ENCODE measurements at places on chromosomes 7 and 10.

DNA sequence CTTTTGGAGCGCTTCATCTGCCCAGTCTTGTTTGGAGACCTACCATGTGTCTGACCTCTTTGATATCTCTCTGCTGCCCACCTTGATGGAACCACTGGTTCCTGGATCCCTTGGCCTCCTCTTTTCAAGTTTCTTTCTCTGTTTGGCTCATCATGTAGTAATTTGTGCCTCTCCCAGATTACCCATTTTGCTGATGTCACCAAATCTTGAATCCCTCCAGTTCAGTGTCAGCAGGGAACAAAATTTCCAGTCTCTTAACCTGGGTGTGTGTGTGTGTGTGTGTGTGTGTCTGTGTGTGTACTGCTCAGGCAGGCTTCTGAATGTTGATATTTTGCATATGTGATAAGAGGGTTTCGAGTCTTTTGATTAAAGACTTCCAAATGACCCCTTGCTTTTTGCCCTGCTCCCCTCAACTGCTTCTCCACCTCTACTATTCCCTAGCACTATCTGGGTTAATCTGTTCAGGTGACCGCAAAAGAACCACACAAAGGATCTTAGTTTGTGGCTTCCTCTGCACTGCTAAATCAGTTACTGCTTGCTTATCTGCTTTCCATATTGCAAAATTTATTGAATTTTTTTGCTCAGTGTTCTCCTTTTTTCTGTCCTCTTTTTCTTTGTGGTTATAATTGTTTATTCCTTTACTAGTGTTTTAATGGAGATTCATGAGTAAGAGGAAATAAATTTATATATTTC is 25.7 kb downstream of the MYO3A start:
- no peak for DNase-seq

- no peak for DNase-seq
These were observed 122.8 kb upstream of the ZNF92 start for GRCh38 chr7:65250697-65251395.

DNA sequence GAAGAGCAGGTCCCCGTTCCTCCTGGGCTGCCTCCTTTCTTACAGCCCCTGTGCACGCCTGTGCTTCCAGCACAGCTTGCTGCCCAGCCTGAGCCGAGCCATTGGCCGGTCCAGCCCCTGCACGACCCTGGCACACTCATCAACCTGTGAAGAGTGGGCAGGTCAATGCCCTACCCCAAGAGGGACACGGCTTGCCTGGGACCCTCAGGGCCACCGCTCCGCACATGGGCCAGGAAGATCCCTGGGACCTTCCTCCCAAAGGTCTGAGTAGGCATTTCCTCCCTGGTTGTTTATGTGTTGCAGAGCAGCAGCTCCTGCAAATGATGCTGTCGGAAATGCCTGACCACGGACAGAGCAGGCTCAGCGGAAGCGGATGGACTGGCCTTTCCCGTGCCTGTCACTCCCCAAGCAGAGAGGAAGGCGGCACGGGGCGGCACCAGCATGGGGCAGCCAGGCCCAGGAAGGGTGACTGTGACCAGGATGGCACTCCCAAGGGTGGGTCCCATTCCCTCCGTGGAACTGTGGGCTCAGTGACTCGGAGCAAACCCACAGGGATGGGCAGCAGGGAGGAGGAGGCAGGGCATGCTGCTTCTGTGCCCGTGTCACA is 252.5 kb downstream of the TNS3 start:
- no peak for DNase-seq

GRCh38 chr7:76220185-76221057 is 18.7 kb downstream of the SRRM3 start:
- DNase-seq, result no peak
